Peyer's patch (tissue), 4 donors: ENCODE measurements at places on chromosomes 7 and 10. TPM values are rescaled to one million over a fixed set of nuclear protein-coding genes. Genes with fewer than 3 reads are reported as not detected.
A peak's percentile ranks its signal among the peaks of the same experiment; 100 is the strongest.

WNT8B gene
- not detected for total RNA-seq

CACNB2 gene
- total RNA-seq = 80.8 TPM

RNF148 gene
- total RNA-seq = 5.4 TPM

LDB3 gene
- total RNA-seq = 9.1 TPM

CALHM3 gene
- total RNA-seq = not detected

ADAMTS14 gene
- 3.2 TPM for total RNA-seq

CRYGN gene
- not detected for total RNA-seq

DNA sequence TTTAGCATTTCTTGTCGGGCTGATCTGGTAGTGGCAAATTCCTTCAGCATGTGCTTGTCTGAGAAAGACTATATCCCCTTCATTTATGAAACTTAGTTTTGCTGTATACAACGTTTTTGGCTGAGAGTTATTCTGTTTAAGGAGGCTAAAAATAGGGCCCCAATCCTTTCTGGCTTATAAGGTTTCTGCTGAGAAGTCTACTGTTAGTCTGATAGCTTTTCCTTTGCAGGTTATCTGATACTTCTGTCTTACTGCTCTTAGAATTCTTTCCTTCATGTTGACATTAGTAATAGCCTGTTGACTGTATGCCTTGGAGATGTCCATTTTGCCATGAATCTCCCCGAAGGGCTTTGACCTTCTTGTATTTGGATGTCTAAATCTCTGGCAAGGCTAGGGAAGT is 9.9 kb downstream of the CASP7 start:
- no peak for DNase-seq
- H3K4me3 ChIP-seq = no peak overlapping the region
- H3K27me3 ChIP-seq = no peaks in the 10 kb centered on the region
- H3K36me3 ChIP-seq = no peaks in the 10 kb centered on the region
- no peak overlapping the region for H3K27ac ChIP-seq

DNA sequence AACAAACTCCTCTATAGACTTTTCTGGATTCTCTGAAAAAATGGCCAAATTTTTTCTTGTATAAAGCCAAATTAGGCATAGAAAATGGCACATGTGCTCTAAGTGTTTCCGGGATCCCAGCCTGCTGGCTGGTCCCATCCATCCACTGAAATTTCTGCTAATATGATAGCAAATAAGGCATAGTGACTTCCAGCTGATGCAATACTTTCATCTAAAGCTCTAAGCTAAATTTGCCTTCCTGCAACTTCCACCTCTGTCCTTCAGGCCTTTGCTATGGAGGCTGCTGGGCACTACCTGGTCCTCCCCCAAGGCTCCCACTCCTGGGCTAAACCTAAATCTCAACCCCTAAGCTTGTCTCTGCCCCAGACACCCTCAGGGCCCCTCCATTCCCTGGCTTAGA is 20.5 kb downstream of the MYH16 start:
- DNase-seq = no peak
- no peaks in the 10 kb centered on the region for H3K27me3 ChIP-seq
- peaks cover 4% of the 10 kb centered on the region for H3K4me1 ChIP-seq
- H3K36me3 ChIP-seq = no peaks in the 10 kb centered on the region
- H3K27ac ChIP-seq = no peak overlapping the region

- H3K4me1 ChIP-seq = no peaks in the 10 kb centered on the region
- H3K27me3 ChIP-seq = no peaks in the 10 kb centered on the region
- H3K36me3 ChIP-seq = no peaks in the 10 kb centered on the region
- no peak overlapping the region for H3K27ac ChIP-seq
These were observed 25.1 kb downstream of the ZNF467 start for GRCh38 chr7:149748076-149748874.

- no peaks in the 10 kb centered on the region for H3K4me1 ChIP-seq
- H3K27ac ChIP-seq = peak overlapping the region; percentile 26
- DNase-seq = no peak
- no peaks in the 10 kb centered on the region for H3K36me3 ChIP-seq
- H3K4me3 ChIP-seq = no peak overlapping the region
- H3K27me3 ChIP-seq = no peaks in the 10 kb centered on the region
These were observed 68.9 kb downstream of the MAD1L1 start for GRCh38 chr7:2163600-2164555.

DNA sequence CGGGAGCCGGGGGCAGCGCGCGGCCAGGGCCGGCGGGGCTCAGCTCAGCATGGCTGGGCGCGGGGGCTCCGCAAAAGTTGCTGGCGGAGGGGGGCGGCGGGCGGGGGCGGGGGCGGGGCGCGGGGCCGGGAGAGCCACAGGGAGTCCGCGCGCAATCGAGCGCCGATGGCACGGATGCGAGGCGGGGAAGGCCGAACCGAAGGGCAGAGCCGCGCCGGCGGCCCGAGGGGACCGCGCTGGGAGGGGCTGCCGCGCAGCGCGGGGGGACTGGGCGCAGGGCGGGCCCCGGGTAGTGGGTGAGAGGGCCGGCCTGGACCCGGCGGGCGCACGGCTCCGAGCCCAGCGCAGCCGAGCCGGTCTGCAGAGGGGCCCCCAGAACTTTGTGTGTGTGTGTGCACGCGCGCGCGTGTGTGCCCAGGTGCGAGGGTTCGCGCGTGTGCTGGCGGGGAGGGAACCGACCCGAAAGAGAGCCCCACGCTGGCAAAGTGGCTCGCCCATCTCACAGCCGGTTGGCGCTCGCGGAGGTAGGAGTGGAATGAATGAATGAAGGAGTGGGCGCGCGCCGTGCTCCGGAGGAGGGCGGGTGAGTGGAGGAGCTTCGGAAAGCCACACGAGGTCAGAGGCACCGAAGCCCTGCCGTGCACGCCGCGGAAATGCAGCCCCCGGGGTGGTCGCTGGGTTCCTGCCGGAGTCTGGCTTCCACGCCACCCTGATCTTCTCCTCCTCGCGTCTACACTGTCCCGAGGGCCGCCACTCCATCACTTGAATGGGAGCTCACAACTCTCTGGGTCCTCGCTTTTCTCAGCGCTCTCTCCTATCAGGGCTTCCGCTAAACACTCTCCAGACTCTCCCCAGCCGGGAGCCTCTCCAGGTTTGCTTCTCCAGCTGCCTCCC is at the start of gene HIPK2:
Gene HIPK2, minus strand, starts transcription at position 51 of the 894 bp plus-strand sequence. CDS start 375 bp downstream, outside the sequence.
- H3K36me3 ChIP-seq = no peaks in the 10 kb centered on the region
- peak; percentile 90 for DNase-seq
- peak within 1 kb of the TSS; percentile 98 for H3K27ac ChIP-seq
- peak within 1 kb of the TSS; percentile 95 for H3K4me3 ChIP-seq

DNA sequence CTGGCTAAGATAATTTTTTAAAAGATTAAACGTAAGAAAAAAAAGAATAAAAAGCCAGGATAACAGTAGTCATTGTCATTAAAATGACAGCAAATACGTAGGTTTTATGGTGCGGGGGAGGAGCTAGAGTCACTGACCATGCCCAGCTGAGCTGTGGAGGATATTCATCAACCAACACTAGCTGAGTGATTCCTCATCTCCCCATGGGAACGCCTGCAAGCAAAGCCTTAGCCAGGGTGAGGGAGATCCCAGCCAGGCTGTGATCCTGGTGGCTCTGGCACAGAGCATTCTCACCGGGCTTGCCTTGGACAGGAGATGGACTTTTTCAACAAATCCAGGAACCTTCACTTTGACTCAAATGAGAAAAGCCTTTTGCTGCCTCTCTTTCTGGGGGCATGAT is 94.2 kb downstream of the HIP1 start:
- H3K27me3 ChIP-seq = no peaks in the 10 kb centered on the region
- no peaks in the 10 kb centered on the region for H3K36me3 ChIP-seq
- H3K27ac ChIP-seq = no peak overlapping the region
- H3K4me3 ChIP-seq = no peak overlapping the region

DNA sequence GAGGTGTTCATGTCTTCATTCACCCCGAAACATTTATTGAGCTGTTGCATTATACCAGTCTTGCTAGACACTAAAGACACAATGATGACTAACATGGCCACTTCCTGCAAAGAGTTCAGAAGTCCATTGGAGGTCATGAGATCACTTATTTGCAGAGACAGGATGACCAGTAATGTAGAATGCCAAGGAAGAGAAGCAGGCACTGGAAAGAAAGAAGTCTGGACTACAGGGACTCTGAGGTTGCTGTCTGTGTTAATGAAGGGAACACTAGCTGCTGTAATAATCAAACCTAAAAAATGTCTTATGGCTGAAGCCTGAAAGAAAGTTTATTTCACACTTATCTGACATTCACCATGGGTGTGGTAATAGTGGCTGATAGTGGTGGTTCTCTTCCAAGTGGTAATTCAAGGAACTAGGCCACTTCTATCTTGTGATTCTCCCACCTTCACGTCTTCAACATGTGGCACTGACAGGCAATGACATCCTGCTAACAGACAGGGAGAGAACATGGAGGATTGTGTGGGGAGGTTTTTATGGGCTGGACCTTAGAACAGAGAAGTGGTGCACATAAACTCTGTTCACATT is 89.2 kb upstream of the MKLN1 start:
- no peaks in the 10 kb centered on the region for H3K27me3 ChIP-seq
- H3K27ac ChIP-seq = no peak overlapping the region
- no peaks in the 10 kb centered on the region for H3K36me3 ChIP-seq
- H3K4me1 ChIP-seq = no peaks in the 10 kb centered on the region
- H3K4me3 ChIP-seq = no peak overlapping the region

GRCh38 chr7:136339464-136339863 is 362.3 kb upstream of the MTPN start:
- DNase-seq = no peak
- H3K27me3 ChIP-seq = no peaks in the 10 kb centered on the region
- H3K36me3 ChIP-seq = no peaks in the 10 kb centered on the region
- no peak overlapping the region for H3K4me3 ChIP-seq

GRCh38 chr10:17586821-17587234 is 30.3 kb downstream of the HACD1 start:
- H3K4me3 ChIP-seq = no peak overlapping the region
- H3K36me3 ChIP-seq = no peaks in the 10 kb centered on the region
- no peak overlapping the region for H3K27ac ChIP-seq
- DNase-seq = no peak
- no peaks in the 10 kb centered on the region for H3K27me3 ChIP-seq

- DNase-seq = no peak
- H3K27me3 ChIP-seq = no peaks in the 10 kb centered on the region
- H3K4me1 ChIP-seq = no peaks in the 10 kb centered on the region
- H3K36me3 ChIP-seq = no peaks in the 10 kb centered on the region
These were observed 28.9 kb downstream of the FZD1 start for GRCh38 chr7:91293136-91293535.

DNA sequence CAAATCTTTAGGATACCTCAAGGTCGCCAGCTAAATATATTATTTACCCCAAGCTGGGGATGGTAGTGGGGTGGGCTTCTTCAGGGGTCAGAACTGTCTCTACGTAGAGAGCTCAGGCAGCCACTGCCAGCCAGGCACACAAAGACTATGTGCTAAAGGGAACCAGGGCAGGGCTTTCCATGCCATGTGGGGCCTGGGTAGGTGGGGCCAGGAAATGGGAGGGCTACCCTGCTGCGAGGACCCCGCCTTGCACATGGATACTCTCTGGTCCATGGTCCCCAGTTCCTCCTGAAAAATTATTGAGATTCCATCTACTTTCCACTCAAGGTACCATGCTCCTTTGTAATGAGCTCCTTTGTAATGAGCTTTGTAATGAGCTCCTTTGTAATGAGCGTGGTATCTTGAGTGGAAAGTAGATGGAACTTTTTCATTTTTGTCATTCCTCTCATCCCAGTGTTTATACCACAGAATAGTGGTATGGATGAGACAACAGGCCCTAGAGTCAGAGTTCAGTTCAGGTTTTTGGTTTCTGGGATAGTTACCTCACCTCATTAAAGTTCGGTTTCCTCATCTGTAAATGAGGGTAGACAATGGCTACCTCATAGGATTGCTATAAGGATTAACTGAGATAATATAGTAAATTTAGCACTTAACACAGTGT is 5.8 kb downstream of the SYNPO2L start:
- no peak for DNase-seq
- no peak overlapping the region for H3K4me3 ChIP-seq
- no peaks in the 10 kb centered on the region for H3K36me3 ChIP-seq
- H3K4me1 ChIP-seq = no peaks in the 10 kb centered on the region

DNA sequence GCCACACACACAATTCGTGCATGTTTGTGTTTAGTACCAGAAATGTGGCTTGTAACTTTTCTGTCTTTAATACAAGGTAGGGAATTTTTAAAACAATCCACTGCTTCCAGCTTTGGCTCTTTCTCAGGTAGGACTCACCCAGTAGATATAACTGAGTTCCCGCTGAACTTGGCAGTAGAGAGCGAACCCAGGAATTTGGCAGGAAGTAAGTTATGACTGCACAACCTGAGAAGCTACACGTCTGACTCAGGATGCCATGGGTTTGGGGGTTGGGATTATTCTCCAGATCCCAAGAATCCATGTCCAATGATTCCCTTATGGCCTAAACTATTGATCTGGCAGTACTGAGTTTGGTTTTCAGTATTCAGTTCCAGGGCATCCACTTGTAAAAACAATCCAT is 499.7 kb downstream of the CALN1 start:
- H3K4me3 ChIP-seq = no peak overlapping the region
- no peak for DNase-seq
- H3K27ac ChIP-seq = no peak overlapping the region
- no peaks in the 10 kb centered on the region for H3K27me3 ChIP-seq
- no peaks in the 10 kb centered on the region for H3K4me1 ChIP-seq
